Stimulated activated CD4-positive, alpha-beta T cell treated with anti-CD3 and anti-CD28 coated beads, Interleukin-15, amount 100 ng/mL, for 48 hours (primary cell): ENCODE measurements at places on chromosomes 11 and 22.

GRCh38 chr11:124798991-124799347, 1.2 kb downstream of the MSANTD2 start:
- no peak for DNase-seq

DNA sequence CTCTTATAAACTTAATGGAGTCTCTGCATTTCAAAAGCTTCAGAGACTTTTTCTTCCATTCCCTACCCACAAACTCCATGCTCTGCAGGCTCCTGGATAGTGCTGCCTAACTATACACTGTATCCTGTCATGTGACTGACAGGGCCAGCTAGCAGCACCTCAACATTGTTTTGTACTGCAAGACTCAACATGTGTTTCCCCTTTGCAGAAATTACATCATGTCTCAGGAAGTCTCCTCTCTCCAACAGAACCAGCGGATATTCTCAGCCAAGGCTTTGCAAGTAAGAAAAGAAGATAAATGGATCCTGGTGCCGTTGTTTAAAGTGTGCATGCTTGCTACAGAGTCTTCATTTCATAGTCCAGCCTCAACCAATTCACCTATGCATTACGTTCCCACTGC, 164.0 kb upstream of the UBASH3B start:
- DNase-seq = no peak

DNA sequence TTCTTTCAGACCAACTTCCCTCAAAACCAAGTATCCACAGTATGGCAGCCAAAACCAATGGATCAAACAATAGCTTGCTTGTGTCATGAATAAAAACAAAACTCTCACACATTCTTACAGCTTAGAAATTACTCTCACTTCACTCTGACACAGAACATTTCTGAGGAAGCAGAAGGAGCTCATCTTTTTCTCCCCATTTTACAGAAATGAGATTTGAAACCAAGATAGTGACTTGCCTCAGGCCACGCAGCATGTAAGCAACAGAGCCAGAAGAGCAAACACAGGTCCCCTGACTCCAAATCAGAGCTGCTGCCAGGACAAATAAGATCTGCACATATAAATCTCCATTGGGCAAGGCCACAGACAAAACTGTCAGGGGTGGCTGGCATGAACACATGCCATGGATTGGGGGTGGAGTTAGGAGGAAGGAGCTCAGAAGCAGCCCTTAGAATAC, 64.8 kb downstream of the RAB30 start:
- DNase-seq = peak; percentile 4

- no peak for DNase-seq
Observed at GRCh38 chr11:104000798-104001197, 35.6 kb upstream of the DDI1 start.

- DNase-seq = no peak
Observed at GRCh38 chr11:134481933-134482527, 70.0 kb upstream of the B3GAT1 start.
